Activated T-cell treated with anti-CD3 and anti-CD28 coated beads for 4 hours (primary cell): ENCODE measurements at places on chromosomes 2 and 18.

DNA sequence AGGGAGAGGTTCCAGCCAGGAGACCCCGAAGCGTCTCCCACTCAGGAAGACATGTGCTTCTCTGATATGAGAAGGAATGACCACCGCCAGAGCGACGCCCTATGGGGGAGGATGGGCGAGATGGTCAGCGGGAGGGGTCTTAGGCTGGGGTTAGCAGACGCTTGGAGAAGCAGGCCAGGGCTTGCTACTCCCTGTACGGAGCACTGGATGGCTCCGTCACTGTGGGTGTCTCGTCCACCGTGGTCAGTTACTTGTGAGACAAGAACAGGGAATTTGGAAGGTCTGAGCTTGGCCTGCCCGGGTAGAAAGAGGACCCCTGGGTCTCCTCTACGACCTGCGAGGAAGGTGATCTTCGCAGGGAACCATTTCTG, 39.8 kb downstream of the TMEM18 start:
- DNase-seq: no peak

DNA sequence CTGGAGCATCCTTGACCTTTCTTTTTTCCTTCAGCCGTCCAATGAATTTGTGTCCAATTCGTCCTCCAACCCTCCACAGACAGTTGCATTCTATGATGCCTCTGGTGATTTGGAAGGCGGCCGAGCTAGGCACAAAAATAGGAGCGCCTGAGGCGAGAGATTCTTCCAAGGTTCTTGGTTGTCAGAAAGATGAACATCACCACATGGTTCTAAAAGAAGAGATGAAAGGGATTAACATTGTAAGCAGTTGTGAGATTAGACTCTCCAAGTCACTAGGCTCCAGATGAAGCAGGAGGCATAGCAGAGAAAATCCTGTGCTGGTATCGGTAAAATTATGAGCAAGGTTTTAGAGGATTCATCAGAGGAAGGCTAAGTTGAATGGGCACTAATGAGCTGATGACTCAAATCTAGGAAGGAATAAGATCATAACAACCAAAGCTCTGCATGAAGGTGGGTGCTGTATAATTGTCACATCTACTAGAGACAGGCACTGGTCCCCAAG, 75.4 kb upstream of the MAP4K3 start:
- DNase-seq: no peak

DNA sequence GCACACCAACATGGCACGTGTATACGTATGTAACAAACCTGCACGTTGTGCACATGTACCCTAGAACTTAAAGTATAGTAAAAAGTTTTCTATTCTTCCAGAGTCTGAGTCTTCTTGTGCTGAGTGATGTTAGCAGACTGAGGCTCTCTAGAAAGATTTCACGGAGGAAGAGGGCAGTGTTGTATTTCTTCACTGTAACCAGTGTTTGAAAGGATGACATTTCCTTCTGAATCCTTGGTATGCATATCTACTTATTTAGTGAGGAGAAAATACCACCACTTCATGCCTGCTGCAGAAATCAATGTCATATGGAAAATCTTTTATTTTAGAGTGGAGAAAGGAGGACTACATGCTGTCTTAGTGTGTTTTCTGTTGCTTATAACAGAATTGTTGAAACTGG, 357.1 kb downstream of the CCDC85A start:
- DNase-seq: no peak

DNA sequence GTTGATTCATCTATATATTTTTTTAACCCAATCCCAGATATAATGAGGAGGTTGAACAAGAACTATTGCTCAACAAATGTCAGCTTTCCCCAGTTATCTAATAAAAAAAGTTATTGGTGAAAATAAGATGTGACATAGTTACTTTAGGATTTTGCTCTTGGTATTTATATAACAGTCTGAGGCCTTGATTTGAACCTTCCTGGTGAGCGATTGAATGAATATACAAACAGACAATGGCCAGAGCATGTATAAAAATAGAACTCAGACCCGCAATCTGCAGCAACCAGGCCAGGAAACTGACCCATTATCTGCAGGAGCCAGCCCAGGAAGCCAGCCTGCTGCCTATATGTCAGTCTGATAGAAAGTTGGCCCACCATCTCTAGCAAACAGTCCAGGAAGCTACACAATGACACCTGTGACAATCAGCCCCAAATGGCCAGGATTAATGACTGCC, 81.6 kb downstream of the HS6ST1 start:
- DNase-seq: no peak

DNA sequence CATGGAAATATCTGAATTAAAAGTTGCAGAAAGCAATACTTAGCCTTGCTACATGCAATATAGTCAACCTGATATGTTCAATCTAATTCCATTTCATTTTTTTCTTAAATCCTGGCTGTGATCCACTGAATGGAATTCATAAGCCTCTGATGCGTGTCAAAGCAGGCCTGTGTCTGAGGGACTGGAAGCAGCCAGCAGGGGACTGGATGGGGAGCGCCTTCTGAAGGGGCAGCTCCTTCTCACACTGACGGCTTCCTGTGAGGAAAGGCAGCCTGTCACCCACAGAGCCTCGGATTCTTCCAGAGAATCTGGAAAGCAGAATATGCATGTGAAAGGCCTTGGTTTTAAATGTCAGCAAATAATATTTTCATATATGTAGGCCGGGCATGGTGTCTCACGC, 73.5 kb downstream of the KCNF1 start:
- no peak for DNase-seq
